Activated naive CD4-positive, alpha-beta T cell treated with anti-CD3 and anti-CD28 coated beads for 36 hours (primary cell): ENCODE measurements at places on chromosomes 6 and 20. TPM values are rescaled to one million over a fixed set of nuclear protein-coding genes. Genes with fewer than 3 reads are reported as not detected.

DNA sequence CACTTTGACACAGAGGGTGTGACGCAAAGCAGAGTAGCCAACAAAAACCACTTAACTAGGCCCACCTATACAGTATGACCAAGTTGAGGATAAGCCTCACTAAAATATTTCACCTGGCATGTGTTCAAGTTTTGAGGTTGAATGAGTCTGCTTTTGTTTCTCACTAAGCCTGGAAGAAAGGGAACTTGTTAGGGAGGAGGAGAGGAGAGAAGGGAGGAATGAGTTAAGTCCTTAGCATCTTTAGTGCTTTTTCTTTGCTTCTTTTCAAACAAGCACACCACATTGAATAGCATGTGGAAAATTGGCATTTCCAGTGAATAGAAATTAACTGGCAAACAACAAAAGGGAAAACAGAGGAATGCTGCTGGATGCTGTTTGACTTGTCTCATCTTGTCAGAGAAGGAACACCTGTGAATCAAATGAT, 461.9 kb downstream of the GJA1 start:
- DNase-seq = no peak

- DNase-seq = no peak
These were observed 93.6 kb downstream of the RREB1 start for GRCh38 chr6:7201444-7201731.

DNA sequence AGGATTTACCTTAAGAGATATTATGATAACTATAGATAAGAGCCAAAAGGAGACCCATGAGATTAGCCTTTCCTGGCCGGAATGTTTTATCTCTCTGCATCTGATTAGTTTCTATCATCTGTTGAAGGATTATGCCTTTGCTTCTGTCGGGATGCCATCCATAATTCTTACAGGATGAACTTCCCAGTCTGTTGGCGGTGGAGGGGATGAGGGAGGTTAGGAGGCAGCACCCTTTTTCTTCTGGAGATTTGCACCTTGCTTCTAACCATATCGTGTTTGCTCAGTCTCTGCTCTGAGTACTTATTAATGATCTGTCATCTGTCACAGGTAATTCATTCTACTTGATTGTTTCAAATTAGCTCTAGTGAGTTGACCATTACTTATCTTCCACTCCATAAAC, 292.1 kb downstream of the KHDC1L start:
- DNase-seq = no peak

Gene PDE10A
- not detected for total RNA-seq

Gene R3HDML
- not detected for total RNA-seq

Gene ARMH2
- not detected for total RNA-seq
